Placental pericyte (primary cell): ENCODE measurements at places on chromosomes 5 and 9. TPM values are rescaled to one million over a fixed set of nuclear protein-coding genes. Genes with fewer than 3 reads are reported as not detected.

CLTA gene
- total RNA-seq: 197 and 420 TPM in 2 replicates

DMRT3 gene
- total RNA-seq: not detected in 2 replicates

AFAP1L1 gene
- total RNA-seq: 5.5 and 10.7 TPM in 2 replicates

JAK2 gene
- 11.6 and 15.0 TPM in 2 replicates for total RNA-seq

LHX3 gene
- not detected in 2 replicates for total RNA-seq

ORM2 gene
- total RNA-seq: not detected in 2 replicates

GKAP1 gene
- 0.29 and 2.6 TPM in 2 replicates for total RNA-seq

GABRA1 gene
- not detected in 2 replicates for total RNA-seq

PCDHGB2 gene
- 2.2 and 3.1 TPM in 2 replicates for total RNA-seq

CCL27 gene
- not detected in 2 replicates for total RNA-seq

IFNE gene
- 8.8 and 22.3 TPM in 2 replicates for total RNA-seq

C9orf50 gene
- not detected in 2 replicates for total RNA-seq

SLC36A3 gene
- not detected in 2 replicates for total RNA-seq

C5orf52 gene
- total RNA-seq: not detected in 2 replicates

PCDHA10 gene
- under 0.01 and 0.14 TPM in 2 replicates for total RNA-seq

PRELID2 gene
- total RNA-seq: 10.5 and 13.7 TPM in 2 replicates
